IMR-90 (cell line): ENCODE measurements at places on chromosomes 3 and 15.

DNA sequence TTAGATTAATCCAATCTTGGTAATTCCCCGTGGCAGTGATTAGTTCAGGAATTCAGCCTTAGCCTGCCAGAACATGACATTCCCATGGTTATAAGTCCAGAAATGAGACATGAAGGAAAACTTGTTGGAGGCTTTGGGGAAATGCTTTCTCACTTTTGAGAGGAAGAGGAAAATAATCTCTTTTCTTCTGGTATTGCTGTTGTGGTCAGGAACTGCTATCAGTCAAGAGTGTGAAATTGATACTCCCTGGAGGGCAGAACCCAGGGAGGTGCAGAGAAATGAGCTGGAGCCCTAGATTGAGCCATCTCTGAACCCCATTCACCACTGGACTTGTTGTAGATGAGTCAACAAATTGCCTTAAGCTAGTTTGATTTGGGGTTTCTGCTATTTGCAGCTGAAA, 38.6 kb upstream of the APH1B start:
- DNase-seq: peak; percentile 78

DNA sequence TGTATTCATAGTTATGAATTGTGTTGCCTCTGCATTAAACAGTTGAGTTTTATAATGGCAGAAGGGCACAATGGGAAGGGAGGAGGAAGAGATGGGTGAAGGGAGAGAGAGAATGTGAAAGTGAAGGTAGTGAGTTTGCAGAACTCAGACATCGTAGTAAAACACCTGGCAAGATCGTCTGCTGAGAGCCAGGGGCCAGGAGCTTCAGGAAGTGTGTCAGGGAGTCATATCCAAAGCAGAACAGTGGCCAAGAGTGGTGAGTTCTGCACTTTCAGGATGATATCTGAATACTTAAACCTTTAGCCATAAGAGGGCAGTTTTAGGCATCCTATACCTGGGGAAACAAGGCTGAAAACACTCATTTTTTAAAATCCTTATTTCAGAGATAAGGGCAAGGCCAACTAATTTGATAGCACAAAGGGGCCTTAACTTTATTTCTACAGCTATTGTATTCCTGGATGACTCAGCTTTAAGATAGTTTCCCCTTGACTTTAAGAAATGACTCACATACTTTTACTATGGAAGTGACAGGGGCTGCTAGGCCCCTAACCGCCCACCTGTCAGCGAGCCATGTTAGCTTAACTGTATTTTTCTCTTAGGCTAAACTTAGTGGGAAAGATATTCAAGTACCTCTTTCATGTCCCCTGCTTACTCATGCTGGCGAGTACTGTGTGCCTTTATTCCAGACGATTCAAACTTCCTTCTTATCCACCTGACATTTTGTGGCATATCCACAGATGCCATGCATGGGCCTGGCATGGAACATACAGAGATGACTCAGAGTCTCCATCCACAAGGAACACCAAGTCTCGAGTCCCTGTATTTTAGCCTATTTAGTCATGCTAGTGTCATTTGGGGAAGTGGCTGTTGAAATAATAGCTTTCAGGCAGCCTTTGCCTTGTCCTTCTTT, 53.9 kb downstream of the RLBP1 start:
- DNase-seq: peak; percentile 65

DNA sequence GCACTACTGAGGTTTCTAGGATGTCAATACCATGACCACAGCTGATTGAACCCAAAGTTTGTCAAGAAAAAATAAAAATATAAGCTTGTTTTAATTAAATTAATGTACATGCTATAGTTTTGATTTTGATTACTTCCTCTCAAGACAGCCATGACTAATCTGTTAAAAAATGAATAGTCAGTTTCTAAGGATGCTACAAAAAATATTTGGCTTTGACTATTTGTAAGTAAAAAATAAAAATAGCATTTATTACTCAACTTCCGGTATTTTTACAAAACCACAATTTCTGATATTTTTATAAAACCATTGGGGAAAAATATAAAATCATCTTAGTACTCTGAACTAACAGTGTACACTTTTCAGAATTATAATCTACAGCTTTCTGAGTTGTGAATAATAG, 12.1 kb upstream of the TEX9 start:
- no peak for DNase-seq

DNA sequence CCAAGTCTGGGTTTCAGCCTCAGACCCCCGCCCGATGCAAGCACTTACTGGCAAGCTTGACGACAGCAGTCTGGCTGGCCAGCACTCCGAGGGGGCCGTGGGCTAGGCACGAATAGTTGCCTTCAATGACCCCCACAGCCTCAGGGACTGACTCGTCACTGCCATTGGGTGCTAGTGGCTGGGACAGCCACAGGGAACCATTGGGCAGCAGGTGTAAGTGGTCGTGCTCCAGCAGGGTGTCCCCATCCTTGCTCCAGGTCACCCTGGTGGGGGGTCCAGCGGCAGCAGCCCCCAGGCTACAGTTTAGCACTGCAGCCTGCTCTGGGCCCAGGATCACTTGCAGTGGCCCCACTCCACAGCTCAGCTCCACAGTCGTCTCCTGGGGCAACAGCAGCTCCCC, 11.8 kb downstream of the IGDCC4 start:
- DNase-seq: no peak

DNA sequence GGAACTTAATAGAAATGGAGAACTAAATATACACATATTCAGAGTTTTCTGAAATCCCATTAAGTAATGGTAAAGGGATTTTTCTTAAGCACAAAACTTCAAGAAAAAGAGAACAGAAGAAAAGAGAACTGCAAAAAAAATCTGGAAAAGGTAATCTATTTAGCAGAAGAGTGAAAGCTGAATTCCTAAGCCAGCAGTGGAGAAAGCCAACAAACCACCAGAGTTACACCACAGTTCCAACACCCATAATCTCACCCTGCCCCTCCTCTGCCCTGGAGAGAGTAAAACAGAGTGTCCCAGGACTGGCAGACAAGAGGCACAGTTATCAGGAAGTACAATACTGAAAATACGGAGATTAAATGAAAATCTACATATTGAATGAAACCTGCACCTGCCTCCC, 29.4 kb downstream of the TP53BP1 start:
- peak; percentile 12 for DNase-seq
